Activated CD4-positive, alpha-beta T cell treated with anti-CD3 and anti-CD28 coated beads for 1 hour (primary cell): ENCODE measurements at places on chromosomes 3 and 15.

- no peak for DNase-seq
Measured at GRCh38 chr3:128800241-128801187, 74.5 kb downstream of the RAB7A start.

DNA sequence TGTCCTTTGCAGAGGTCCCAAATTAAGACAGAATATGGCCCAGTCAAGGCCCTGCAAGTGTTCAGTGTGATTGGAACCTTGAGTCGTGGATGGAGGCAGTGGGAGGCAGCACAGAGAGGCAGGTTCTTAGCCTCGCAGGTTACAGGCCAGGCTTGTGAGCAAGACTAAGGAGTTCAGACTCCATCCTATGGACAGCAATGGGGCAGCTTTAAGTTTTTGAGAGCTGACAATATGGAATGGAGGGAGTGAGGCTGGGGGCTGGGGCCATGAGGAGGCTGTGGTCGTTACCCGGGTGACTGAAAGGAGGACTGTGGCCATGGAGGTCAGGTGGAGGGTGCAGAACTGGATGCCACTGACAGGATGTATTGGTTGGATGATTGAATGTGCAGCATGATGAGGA, 74.1 kb upstream of the PRR23C start:
- no peak for DNase-seq

DNA sequence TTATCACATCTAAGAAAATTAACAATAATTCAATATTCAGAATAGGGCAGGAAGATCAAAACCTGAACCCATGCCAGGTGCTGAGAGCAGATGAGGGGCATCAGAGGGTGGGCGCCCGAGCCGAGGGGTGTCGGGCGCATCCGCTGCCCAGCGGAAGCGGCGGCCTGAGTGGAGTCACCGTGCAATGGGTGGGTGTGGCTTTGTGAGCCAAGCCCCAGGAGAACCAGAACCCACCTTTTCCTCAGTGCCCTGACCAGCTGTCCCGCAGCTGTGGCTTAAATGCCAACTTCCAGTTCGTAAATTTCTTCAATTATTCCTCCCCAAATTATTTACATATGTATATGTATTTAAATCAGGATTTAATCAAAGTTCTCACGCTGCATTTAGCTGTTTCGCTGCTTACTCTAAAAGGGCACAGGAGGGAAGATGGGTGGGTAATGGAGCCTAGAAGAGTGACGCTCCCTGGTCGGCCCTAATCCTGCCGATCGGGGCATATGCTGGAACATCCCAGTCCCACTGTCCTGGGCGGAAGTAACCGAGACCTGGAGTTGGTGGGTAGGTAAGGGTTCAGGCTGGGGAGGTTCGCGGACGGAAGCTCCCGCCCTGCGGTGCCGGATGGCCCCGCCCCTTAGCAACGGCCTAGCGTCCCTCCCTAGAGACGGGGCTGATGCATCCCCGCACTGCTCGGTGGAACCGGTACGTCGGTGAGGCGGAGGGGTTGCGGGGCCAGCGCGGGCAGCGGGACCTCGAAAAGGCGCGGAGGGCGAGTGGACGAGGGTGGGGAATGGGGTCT, 1.3 kb downstream of the DNAH1 start:
- DNase-seq = peak; percentile 61

GRCh38 chr3:139388821-139389551, 461 bp downstream of the COPB2 start:
- no peak for DNase-seq

DNA sequence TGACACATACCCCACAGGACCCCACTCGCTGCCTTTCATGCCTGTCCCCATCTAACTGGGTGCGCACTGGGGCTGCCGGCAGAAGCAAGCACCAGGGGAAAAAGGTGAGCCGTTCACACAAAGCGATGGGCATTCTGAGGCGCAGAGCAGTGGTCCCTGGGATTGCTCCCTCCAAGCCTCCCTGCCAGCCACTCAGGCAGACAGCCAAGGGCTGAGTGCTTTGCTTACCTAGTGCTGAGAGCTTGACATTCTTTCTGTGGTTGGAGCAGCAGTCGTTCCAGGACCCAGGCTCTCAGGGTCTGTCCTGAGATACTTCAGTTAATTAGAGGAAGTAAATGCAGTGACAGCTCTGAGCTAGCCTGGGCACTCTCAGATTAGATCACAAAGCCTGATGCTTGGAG, 5.7 kb downstream of the ESYT3 start:
- no peak for DNase-seq

DNA sequence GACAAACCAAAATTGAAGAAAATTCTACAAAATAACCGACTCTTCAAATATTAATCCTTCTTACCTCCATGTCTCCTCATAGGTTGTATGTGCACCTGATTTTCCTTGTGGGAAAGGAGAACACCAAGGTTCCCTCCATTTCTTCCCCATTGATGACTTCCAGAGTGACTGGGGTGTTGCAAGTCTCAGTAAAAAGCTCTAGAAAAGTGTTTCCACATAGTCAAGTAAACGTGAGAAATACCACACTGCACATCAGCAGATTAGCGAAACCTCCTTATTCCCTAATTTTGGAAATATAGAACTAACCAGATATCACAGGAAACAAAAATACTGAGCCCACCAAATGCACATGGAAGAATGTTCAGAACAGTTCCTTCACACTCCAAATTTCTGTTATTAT, 4.9 kb upstream of the RPN1 start:
- no peak for DNase-seq

DNA sequence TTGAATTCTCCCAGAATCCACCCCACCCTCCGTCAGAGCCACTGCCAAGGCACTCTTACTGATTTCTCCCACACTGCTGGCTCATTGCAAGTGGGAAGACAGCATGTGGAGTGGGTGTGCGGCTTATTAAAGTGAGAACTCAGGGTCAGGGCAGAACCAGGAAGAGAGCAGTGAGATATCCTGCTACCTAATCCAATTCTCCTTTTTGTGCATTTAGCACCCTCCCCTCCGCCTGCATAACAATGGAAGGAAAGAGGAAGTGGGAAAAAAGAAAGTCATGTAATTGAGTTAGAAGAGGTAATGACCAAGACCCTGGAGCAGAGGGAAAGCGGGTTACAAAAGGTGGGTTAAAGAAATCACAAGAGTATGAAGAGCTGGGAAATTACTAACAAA, 27.8 kb upstream of the PIK3CB start:
- DNase-seq = no peak

- DNase-seq = no peak
Measured at GRCh38 chr15:69533522-69533921, 80.9 kb downstream of the RPLP1 start.

GRCh38 chr3:67624078-67624477, 30.3 kb downstream of the SUCLG2 start:
- DNase-seq = no peak

- no peak for DNase-seq
Measured at GRCh38 chr3:116741467-116741866, 31.9 kb downstream of the TUSC7 start.

GRCh38 chr15:66891776-66892175, 173.6 kb upstream of the SMAD3 start:
- no peak for DNase-seq

DNA sequence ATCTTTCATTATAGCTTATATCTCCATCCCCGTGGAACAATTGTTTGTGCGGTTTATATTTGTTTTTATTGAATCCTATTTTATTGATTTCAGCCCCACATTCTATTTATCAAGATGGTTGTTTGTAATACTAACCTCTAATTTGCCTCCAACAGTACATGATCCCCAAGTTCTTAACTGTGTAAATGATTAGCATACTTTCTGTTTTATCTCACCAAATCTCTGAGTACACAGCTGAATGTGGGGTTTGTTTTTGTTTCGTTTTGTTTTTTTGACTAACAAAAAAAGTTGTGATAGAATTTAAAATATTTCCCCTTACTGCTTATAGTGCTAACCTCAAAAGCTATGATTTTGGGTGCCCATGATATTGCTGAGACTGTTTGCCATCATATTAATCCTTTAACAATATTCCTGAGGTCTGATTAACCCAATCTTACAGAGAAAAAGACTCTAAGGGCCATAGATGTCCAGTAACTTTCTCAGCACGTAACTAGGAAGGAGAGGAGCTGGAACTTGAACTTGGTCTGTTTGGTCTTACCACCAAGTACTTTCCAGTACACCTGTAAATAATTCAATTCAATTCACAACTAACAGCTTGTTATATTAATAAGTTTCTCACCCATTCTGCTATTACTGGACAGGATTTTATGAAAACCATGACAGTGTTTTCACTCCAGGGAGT, 789.8 kb downstream of the TUSC7 start:
- DNase-seq = no peak

- DNase-seq = no peak
Measured at GRCh38 chr15:91515188-91515754, 338.2 kb upstream of the SLCO3A1 start.

- peak; percentile 60 for DNase-seq
Measured at GRCh38 chr3:195859061-195859845, 47.5 kb upstream of the MUC4 start.

DNA sequence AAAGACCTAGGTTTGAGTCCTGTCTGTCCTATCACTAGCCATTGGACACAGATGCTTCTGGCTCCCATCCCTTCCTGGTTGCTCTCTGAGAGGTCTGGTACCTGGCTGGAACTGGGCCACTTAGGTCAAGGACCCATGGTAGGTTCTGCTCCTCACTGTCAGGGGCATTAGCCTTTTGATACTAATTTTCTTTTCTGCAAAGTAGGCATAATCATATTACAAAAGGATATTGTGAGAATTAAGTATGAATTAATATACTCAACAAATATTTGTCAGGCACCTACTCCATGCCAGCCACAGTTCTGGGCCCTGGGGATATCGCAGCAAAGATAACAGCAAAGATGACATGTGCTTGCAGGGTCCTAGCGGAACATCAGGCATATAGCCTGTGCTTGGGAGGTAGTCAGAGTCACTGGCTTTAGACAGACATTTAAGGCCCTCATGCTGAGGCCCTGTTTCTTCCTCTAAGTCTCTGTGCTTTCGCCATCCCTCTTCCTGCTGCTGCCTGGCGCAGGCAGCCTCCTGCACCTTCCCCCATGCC, 25.6 kb upstream of the LCTL start:
- no peak for DNase-seq

- no peak for DNase-seq
Measured at GRCh38 chr15:100714749-100715342, 112.5 kb downstream of the ASB7 start.

- no peak for DNase-seq
Measured at GRCh38 chr3:190099099-190099498, 21.6 kb downstream of the P3H2 start.

- DNase-seq = no peak
Measured at GRCh38 chr3:94308767-94309166, 245.9 kb downstream of the NSUN3 start.

DNA sequence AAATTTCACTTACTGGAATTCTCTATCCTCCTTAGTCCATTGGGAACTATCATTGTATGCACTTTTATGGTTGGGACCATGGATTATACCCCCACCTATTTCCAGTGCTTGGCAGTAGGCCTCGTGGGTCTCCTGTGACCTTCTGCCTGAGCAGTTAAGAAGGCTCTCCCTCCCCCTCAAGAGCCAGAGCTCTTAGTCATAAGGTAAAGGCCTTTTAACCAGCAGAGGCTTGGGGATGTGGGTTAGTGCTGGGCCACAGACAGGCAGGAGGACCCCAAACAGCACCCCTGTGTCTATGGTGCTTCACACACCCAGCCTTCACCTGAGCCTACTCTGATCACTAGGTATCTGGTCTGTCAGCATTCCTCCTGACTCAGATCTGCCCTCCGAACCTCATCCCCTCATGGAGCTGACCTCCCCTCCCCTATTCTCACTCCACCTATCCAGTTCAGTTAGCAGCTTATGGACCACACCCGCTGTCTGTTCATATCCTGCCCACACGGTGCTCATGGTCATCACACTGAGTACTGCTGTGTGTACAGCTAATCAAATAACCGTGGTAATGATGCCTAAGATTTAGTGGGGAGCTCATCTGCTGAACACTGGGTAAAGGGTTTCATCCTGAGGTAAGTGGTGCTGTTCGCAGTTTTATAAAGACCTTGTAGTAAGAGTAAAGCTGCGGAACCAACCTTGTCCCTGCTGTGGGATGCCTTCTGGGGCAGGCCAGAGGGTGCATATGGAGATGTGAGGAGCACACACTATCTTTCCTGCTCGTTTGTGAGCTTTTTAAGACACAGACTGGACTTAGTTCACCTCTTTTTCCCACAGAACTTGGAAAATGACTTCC, 40.9 kb downstream of the KLHL18 start:
- DNase-seq = no peak

DNA sequence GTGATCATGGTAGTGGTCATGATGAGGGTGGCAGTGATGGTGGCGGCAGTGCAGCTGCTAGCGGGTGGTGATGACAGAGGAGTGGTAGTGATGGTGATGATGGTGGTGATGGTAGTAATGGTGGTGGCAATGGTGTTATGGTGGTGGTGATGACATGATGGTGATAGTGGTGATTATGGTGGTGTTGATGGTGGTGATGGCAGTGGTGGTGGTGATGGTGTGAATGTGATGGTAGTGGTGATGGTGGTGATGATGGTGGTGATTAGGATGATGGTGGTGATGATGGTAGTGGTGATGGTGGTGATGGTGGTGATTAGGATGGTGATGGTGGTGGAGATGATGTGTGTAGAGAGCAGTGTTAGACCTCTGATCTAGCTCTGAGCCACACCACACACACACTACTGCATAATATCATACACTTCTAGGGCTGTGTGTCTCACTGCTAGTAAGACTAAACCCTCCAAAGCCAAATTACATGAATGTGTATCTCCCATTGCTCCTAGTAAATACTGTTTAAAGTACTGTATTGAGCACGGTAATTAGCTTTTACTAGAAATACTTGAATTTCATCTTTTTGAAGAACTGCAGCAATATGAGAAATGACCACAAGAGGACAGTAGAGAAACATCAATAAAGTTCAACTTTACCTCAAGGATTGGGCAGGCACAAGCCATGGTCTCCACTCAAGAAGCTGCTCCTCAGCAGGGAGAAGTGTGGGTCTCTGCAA, 28.8 kb downstream of the TMED3 start:
- DNase-seq = no peak

- DNase-seq = no peak
Measured at GRCh38 chr15:36627566-36627965, 48.1 kb downstream of the CDIN1 start.

- DNase-seq = no peak
Measured at GRCh38 chr3:39850716-39851032, 41.3 kb downstream of the MYRIP start.

- DNase-seq = no peak
Measured at GRCh38 chr3:57093971-57094535, 33.6 kb downstream of the SPATA12 start.

GRCh38 chr3:13480340-13481318, 523 bp downstream of the HDAC11 start:
- no peak for DNase-seq

- DNase-seq = no peak
Measured at GRCh38 chr3:141811348-141811747, 48.1 kb downstream of the GRK7 start.

GRCh38 chr3:30914696-30915095, 20.2 kb upstream of the GADL1 start:
- no peak for DNase-seq

- no peak for DNase-seq
Measured at GRCh38 chr15:82995938-82996337, 9.9 kb downstream of the RAMAC start.

DNA sequence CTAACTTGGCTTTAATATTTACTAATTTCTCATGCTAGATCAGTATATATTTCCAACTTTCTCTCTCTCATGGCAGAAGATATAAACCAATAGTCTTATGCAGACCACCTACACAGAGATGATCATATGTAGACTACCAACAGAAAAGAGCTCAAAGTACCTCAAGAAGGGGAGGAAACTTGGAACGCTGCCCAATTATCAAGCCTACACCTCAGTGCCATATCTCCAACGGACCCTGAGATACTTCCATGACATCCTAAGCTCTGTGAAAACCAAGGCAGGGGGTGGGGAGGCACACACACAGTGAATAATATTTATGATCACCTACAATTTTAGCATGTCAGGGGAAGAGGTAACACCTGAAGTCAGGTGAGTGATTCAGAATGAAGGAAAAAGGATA, 100.6 kb downstream of the STAG1 start:
- no peak for DNase-seq
